Stimulated activated CD8-positive, alpha-beta memory T cell treated with anti-CD3 and anti-CD28 coated beads, Interleukin-12 subunit alpha, Interleukin-12 subunit beta, amount 100 ng/mL, for 1 hour (primary cell): ENCODE measurements at places on chromosomes 12 and 14.

GRCh38 chr12:116561181-116561821, 2.1 kb downstream of the MAP1LC3B2 start:
- DNase-seq: no peak

- no peak for DNase-seq
Measured at GRCh38 chr14:89578156-89578555, 161.1 kb upstream of the FOXN3 start.

DNA sequence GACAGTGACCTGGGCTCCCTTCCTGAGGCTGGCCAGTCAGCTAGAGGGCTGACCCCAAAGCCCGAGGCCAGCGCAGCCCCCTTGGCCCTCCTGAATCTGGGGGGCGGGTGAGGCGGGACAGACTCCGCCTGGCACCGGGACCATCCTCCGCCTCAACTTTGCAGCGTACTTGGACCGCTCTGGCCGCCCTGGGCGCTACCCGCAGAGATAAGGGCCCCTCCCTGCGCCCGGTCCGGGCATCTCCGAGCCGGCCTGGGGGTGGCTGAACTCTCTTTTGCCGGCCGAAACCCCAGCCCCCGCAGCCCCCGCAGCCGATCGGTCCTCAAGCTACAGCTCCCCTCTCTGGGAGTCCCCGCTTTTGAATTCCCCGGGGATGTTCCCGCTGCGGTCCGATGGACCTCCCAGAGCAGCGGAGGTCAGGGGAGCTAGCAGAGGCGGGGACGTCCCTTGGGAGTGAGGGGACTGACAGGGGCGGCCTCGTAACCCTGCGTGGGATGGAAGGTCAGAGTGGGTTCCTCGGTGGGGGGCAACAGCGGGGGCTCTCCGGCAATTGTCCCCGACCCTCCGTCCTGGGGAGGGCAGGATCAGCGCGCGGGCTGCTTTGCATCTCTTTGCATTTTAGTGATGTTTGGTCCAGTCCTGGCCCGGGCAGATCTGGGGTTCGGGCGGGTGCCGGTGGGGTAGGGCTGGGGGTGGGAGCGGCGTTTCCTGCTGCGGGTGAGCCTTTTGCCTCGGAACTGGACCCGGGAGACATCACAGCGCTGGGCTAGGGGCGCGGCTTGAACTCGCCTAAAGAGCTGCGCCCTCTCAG, at the start of gene CRIP1:
Gene CRIP1, plus strand, starts transcription at position 724 of the 811 bp plus-strand sequence. CDS start 374 bp downstream, outside the sequence.
- DNase-seq: no peak

GRCh38 chr12:5166976-5167375, 123.3 kb downstream of the KCNA5 start:
- DNase-seq: no peak

- no peak for DNase-seq
Measured at GRCh38 chr12:91990525-91990924, 155.1 kb downstream of the BTG1 start.

- no peak for DNase-seq
Measured at GRCh38 chr14:50935126-50936015, 8.9 kb downstream of the PYGL start.

DNA sequence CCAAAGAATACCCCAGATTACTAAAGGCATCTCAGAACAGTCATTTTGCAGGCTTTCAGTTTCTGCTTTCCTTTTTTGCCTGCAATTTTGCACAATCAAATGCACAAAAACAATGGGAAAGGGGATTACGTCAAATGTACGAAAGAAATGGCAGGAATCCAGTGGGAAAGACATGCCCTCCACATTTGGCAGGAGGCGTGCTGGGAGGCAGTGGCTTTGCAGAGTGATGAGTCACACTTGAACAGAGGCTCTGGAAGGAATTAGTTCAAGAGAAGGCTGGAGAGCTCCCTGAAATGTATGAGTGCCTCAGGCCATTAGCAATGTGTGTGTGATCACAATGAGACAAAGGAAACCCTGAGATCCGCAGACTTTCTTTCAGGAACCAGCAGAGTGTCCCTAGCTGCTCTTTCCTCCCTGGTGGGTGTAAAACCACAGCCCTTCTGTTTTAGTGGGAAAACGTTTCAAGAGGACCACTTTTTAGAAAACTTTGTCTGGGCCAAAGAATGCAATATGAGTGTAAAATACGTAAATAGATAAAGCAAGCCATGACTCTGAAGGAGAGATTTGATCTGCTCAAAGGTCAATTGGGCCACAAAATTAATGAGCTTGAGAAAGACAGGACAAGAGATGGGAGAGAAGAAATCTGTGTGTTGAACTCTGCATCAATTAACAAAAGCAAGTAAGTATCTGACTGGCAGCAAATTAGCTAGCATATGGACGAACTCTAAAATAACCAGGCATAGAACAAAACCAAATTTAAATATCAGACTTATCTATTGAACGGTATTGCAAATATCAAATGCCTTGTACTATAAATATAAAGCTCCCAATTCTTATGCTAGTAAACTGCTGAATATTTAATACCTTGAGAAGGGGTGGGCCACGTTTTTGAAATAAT, 155.4 kb upstream of the PDE3A start:
- DNase-seq: no peak

- DNase-seq: no peak
Measured at GRCh38 chr14:58107947-58108552, 44.0 kb downstream of the ARMH4 start.

GRCh38 chr12:57529831-57530230, 7.2 kb downstream of the MBD6 start:
- no peak for DNase-seq

GRCh38 chr14:74927225-74927624, 4.2 kb upstream of the RPS6KL1 start:
- no peak for DNase-seq

DNA sequence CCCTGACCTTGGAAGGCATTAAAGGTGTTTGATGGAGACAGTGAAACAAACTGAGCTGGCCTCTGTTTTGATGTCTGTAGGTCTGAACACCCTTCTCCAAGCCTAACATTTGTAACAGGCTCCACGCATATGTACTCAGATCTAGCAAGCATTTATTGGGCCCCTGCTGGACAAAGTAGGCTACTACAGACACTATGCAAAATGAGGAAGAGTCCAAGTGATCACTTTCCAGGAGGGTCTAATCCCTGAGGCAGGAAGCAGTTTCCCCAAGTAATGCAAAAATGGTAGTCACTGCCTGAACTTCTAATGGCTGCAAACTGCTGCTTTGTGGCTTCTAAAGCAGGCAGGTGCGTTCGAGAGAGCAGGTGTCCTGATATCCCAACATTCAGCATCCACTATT, 405.8 kb downstream of the MED13L start:
- DNase-seq: no peak

- no peak for DNase-seq
Measured at GRCh38 chr12:89138048-89138852, 214.1 kb downstream of the DUSP6 start.

DNA sequence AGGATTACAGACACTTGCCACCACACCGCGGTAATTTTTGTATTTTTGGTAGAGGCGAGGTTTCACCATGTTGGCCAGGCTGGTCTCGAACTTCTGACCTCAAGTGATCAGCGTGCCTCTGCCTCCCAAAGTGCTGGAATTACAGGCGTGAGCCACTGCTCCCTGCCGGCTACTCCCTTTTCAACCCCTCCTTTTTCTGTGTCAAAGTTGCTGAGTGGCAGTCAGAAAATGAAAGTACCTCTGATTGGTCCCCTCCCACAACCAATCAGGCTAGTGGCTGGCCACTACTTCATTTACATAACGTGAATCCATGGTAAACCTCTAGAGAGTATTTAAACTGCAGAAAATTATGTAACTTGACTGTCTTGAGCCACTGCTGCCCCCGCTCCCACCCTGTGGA, 5.9 kb downstream of the RESF1 start:
- DNase-seq: no peak

GRCh38 chr14:57066887-57067513, 201.7 kb downstream of the EXOC5 start:
- no peak for DNase-seq

- no peak for DNase-seq
Measured at GRCh38 chr14:73386342-73386741, 72.0 kb downstream of the NUMB start.

DNA sequence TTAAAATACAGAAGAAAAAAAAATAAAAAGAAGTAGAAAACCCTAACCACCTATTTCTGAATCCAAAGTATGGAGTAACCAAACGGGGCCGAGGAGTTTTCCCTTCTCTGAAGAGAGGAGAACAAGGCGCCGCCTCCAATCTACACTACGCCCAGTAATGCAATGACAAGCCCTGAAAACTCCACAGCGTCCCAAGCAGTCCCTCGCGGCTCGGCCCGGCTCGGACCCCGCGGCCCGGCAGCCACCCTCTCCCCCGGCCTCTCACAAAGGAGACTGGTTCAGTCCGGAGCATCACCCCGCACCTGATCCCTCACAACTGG, 371 bp downstream of the CHD8 start:
- DNase-seq: no peak

GRCh38 chr14:36514278-36515104, 5.5 kb downstream of the NKX2-1 start:
- no peak for DNase-seq

DNA sequence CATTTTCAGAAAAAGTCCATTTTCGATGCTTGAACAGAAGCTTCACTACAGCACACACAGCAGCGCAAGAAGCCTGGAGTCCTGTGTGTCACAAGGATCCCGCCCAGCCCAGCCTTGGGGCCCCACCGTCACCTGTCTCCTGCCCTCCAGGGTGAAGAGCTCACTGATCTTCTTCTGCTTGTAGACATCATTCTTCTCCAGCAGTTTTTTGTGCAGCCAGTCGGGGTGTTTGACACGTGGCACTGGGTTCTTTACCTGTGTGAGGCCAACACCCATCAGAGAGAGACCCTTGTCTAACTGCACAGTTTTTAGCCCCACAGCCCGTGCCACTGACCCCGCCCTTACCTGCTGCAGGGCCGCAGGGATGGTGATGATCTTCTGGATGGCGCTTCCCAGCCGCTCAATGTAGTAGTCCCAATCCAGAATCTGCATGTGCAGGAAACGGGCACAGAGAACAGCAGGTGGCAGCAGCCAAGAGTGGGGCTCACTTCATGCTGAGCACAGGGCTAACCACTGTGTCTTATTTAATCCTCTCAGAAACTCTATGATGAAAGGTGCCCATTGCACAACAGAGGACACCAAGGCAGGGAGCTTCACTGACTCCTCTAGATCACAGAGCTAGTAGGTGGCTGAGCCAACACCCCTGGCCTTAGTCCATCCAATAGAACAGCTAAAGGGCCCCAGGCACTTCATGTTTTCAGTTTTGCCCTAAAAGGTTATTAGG, 30.0 kb downstream of the POLE start:
- DNase-seq: no peak

DNA sequence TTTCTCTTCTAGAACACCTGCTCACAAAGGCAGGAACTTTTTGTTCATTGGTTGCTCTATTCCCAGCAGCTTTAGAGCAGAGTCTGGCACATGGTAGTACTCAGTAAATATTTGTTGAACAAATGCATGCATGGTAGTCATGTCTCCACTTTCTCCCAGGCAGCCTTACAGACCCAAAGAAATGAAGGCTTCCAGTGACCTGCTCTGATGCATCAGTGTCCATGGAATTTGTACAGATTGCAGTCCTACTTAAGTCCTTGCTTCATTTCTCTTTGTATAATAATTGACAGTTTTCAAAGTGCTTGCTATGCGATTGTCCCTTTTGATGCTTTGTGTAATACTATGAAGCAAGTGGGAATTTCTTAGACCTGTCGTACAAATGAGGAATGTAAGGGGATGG, 119.6 kb downstream of the DERA start:
- no peak for DNase-seq

DNA sequence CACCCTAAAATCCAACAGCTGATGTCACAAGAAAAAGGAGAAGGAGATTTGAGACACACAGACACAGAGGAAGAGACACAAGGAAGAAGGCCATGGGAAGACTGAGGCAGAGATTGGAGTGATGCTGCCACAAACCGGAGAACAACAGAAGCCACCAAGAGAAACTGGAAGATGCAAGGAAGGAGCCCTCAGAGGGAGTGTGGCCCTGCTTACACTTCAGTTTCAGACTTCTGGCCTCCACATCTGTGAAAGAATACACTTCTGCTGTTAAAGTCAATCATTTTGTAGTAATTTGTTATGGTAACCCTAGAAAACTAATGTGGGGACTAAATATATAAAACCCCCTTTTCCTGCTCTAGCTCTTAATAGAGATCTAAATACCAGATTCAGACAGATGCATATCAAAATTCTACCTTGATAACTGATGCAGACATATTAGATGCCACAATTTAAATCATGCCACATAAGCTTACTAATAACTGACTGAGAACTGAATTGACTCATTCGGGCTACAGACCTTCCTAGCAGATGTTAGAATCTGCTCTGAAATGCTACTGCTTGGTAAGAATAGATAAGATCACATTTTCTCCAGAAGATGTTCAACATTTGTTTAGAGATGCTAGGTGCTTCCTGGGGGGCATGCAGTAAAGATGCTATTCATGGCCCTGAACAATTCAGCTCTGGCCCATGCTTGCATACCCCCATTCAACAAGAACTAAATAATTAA, 113.1 kb upstream of the CCND2 start:
- no peak for DNase-seq

DNA sequence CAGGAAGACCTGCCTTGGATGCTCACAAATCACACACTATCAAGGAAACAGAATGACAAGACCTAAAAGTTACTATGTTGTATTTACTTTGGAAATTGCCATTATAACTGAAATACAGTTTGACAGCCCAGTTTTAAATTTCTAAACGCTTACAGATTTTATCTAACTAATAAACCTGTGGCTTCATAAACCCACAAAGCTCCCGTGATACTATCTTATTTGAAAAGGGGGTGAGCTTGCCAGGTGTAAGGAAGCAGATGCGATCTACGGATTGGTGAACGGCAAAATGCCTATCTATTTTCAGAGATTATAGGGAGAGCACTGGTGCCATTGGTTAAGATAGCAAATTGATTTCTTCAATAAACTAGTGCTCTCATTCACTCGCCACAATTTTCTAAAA, 485.5 kb downstream of the BCAT1 start:
- DNase-seq: no peak

GRCh38 chr12:43576162-43576561, 24.2 kb upstream of the ADAMTS20 start:
- DNase-seq: no peak

GRCh38 chr12:75986001-75986746, 45.4 kb downstream of the PHLDA1 start:
- DNase-seq: no peak

GRCh38 chr12:28253161-28253641, 62.9 kb downstream of the CCDC91 start:
- DNase-seq: peak; percentile 3

- no peak for DNase-seq
Measured at GRCh38 chr14:93109572-93110481, 5.9 kb downstream of the ITPK1 start.

- DNase-seq: no peak
Measured at GRCh38 chr12:79673354-79673753, 17.4 kb downstream of the PAWR start.

- DNase-seq: no peak
Measured at GRCh38 chr12:60863421-60863820, 1267.6 kb downstream of the SLC16A7 start.

DNA sequence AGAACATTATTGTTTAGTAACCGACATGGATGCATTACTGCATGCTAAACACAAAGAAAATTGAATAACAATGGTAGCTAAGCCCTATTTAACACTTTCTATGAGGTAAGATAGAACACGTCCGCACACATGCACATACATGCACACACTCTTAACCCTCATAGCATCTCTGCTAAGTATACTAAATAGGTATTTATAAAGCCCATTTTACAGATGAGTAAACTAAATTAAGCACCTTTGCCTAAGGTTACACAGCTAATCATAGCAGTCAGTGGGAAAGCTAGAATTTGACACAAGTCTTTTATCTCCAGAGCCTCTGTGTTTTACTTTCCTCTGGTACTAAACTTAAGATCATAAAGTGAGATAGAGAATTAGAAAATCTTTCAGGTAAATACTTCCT, 435.0 kb downstream of the EGLN3 start:
- no peak for DNase-seq

- DNase-seq: no peak
Measured at GRCh38 chr14:104732355-104732804, 8.4 kb downstream of the ADSS1 start.
